ELF-1 (cell line): ENCODE measurements at places on chromosomes 3 and 15.

GRCh38 chr15:28116521-28117431 is 17.7 kb upstream of the OCA2 start:
- no peak for DNase-seq

DNA sequence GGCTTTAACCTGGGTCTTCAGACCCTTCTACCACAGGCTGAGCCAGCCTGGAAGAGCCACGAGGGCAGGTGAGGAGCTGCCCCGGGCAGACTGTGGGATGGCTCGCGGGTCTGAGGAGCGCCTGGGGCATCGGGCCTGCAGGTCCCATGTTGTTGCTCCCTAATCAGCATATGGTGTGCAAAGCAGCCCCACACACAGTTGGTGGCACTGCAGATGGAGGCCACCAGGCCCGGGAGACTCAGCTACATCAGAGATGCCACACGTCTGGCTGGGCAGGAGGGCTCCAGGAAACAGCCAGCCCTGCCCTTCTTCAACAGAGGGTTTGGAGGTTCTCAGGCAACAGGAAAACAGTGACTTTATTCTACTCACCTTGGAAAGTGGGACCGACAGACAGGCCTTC is 63.9 kb downstream of the XXYLT1 start:
- no peak for DNase-seq

GRCh38 chr15:56948764-56949101 is 30.3 kb downstream of the TCF12 start:
- DNase-seq, result no peak

DNA sequence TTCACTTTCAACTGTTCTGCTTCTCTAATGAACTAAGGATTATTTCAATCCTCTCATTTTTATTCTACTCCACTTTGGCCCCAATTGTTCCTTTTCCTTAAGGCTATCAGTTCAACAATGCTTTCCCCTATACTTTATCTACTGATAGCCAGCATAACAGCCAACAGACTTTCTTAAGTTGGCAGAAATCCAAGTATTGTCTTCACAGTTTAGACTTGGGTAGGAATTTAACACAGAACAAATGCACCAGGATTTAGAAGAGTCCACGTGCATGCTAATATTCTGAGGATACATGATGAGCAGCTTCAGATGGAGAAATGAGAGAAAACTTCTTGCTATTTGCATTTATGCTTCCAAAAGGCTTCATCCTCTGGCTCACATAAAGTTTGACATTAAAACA is 54.8 kb downstream of the FBN1 start:
- no peak for DNase-seq

GRCh38 chr3:124965413-124965812 is 30.9 kb upstream of the MUC13 start:
- DNase-seq, result no peak

DNA sequence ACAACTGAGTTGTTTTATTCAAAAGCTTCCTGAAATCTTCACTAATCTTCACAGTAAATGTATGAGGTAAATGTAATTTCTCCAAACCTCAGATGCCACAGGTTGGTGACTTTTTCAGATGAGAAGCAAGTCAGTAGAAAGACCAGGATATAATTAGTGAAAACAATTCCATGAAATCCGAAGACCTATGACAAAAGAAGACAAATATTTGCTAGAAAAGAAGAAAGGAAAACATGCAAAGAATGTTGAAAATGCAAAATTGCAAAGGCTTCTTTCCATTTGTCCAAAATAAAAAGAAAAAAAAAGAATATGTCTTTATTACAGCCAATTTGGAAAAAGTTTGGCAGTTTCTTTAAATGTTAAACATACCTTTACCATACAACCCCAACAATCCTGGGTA is 88.3 kb upstream of the MYRIP start:
- no peak for DNase-seq

- no peak for DNase-seq
These were observed at the start of gene CDHR4 for GRCh38 chr3:49799761-49800160. Gene CDHR4 (minus strand): TSS chr3:49799873. CDS start chr3:49799812, 61 bp downstream.

DNA sequence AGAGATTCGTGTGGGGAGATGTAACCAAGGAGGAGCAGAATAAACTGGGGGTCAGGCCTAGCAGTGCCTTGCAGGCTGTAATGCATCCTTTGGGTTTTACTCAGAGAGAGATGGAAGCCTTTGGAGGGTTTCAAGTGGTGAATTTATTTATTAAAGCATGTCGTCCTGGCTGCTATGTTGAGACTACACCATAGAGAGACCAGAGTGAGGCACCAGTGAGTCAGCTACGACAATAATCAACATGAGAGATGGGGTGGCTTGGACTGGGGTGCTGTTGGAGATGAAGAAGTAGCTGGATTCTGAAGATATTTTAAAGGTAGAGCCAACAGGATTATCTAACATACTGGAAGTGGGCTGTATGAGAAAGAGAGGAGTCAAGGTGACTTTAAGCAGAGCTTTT is 335.3 kb upstream of the ARHGEF26 start:
- no peak for DNase-seq

DNA sequence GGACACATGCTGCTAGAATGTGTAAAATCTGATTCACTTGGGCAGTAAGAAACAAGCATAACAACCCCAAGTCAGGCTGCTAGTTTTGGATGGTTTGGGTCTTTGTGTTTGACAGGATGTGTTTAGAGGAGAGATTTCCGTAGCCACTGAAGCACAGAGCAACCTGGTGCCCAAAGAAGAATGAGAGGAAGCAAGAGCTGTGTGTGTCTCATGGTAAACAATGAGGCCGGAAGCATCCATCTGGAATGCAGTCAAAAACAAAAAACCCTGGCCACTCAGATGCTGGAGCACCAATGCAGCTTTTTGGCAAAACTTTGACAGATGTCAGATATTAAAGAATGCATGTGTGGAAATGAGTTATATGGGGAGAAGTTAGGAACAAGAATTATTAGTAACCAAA is 39.4 kb upstream of the SNRK start:
- DNase-seq, result peak; percentile 9

GRCh38 chr3:192957441-192958021 is 39.9 kb upstream of the MB21D2 start:
- no peak for DNase-seq

DNA sequence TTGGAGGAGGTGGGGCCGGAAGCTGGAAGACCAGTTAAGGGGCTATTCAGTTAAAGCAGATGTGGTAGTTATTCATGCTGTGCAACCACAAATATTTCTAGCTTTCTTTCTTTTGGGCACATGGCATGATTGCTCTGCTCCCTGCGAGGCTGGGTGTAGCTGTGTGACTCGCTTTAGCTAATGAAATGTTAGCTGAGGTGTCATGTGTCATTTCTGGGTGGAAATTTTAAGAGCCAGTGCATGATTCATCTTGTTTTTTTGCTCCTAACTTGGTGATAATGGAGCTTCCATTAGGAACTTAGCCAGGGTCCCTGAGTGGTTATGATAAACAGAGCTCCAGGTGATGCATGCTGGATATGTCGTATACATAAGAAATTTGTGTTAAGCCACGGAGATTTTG is 300.6 kb downstream of the SATB1 start:
- no peak for DNase-seq

DNA sequence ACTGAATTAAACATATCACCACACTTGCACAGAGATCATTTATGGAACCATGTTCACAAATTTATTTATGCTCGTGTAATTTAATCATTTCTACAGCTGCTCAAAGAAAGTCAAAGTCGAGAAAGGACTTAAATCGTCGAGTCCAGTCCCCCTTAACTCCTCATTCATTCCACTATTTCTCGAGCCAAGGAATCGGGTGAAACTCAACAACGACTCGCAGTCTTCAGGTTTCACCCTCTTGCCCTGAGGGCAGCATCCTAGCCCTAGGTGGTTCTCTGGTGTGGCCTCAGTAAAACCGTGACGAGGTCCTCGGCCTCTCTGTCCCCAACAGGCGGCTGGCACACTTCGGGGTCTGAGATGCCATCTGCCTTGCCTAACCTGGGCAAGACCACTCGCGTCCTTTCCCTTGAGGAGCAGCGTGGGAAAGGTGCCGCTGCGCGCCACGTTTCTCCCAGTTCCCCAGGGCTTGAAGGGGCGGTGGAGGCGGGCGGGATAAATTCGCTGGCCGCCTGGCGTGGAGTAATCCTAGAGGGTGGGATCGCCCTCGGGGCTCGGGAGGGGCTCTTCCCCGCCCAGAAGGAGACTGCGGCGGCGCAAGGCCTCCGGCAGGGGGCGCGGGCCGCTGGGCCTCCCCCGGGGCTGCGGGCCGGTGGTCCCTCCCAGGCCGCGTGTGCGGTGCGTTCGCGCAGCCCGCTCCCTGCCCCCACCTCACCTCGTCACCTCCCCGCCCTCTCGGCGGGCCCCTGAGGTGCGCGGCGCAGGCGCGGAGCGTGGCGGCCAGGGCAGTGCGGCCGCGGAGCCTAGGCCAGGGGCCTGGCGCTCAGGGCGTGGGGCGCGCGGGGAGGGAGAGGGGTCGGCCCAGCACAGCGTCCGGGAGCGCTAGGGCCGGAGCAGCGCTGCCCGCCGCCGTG is at the start of gene ZNF639:
ZNF639 (plus strand) TSS at position 746 of the 911 bp plus-strand sequence. CDS start 5,263 bp downstream, outside the sequence.
- peak; percentile 94 for DNase-seq

GRCh38 chr3:62248734-62249483 is 124.4 kb downstream of the FEZF2 start:
- DNase-seq, result no peak

- no peak for DNase-seq
These were observed 21.6 kb downstream of the CPN2 start for GRCh38 chr3:194329583-194329965.

DNA sequence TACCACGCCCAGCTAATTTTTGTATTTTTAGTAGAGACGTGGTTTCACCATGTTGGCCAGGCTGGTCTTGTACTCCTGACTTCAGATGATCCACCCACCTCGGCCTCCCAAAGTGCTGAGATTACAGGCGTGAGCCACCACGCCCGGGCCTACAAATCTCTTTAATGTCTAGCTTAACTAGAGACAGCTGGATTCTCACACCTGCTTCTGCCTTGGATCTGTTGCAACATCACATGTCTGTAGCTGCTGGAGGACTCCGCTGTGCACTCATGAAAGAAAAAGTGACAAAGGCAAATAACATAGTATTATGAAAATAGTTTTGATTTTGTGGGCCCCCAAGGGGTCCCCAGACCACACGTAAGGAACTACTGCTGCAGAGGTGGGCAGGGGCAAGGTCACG is 85.9 kb downstream of the NCEH1 start:
- no peak for DNase-seq

DNA sequence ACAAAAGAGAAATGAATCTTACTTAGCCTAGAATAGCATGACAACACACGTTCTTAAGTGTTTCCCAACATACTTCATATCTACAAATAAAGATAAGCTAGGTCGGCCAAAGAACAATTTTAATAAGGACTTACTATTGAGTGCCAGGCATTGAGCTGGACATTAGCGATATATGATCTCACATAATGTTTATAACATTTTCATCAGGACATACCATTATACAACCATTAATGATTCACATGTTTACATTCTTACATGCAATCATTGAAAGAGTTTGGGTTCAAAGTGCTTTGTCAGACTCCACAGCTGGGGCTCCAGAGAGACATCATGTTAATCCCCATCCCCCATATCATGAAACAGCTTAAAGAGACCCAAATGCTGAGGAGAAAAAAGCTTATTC is 189.0 kb downstream of the STT3B start:
- DNase-seq, result no peak

DNA sequence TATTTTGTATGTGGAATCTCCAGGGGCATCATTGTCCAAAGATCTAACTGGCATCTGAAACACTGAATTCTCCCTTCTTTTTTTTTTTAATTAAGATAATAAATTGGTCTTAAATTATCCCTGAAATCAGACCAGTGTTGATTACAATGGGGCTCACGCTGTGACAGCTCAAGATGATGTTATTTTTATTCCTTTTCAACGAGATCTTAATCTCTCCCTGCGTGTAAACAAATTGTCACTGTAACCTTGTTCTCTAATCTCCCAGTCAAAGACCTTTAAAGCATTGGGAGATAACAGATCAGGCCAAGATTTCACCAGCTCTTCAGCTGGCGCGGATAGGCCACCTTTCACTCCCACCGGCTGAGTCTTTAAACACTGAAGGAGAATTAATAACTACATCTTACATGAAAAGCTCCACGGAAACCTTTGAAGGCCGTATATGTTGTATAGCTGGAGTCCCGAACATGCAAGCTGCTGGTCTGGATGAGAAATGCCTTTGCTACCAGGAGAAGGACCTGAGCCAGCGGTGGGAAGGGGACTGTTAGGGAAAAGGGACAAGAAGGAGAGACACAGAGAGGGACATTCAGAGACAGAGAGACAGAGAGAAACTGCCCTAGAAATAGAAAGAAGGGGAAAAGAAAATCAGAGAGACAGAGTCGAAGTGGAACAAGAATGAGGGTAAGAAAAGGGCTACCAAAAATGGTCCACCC is 418.8 kb upstream of the NR2F2 start:
- peak; percentile 23 for DNase-seq

DNA sequence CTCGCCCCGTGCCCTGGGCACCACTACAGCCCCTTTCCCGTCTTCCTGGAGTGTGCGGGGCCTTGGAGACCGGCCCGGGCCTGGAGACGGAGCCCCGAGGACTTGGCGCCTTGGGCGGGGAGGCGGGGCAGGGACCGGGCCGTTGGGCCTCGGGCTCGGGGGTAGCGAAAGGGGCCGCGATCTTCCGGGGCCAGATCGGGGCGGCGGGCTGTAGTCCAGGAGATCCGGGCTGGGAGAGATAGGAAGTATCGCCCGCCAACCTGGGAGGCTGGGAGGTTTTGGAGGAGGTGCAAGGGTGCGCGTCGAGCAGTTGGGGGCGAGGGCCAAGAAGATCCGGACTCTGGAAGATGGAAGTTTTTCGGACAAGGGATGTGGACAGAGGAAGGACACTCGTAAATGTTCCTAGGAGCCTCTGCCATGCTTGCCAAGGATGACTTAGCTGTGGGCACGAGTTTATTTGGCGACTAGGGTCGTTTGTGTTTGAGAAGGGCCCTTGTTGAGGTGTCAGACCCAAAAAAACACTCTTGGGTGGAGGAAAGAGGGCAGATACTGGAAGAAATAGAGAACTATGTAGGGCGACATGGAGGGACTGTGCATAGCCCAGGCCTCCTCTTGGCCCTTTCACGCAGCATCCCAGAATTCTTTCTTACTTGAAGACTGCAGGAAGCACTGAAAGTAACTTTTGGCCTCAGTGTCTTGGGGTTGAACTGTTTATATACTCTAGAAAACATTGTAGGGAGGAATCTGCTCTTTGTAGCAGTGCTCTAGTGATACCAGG is 712 bp downstream of the RTF1 start:
- no peak for DNase-seq

DNA sequence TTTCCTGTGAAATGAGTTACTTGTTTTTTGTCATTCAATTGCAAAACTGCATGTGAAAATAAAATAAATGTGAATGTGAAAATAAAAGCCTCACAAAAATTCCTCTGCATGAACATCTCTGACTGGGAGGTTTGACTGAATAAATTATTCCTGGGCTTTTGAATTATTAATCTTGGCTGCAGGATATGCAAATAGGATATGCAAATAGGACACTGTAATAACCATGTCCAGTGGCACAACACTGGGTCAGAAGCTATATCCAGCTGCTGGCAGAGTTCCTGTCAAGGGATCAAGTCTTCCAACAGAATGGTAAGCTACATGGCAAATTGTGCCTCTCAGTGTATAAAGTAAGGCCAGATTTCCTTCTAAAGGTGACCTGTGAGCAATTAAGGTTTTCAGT is at the start of gene SUCNR1:
SUCNR1 (plus strand) TSS at position 246 of the 400 bp plus-strand sequence. CDS start 6,250 bp downstream, outside the sequence.
- DNase-seq, result no peak

DNA sequence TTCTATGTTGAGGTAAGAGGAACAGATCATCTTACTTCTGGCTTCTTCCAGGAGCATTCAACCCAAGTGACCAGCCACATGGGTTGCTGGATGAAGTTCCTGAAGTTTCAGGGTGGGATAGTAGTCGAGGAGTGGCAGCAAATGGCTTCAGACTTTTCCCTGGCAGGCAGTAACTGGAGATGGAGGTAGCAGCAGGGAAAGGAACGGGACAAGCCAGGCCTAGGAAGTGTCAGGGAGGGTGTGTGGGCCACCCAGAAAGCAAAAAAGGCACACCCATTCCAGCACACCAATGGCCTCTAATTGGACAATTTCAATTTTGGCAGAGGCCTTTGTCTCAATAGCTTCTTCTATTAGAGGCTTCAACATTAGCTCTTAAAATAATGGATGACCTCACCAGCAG is 498.6 kb upstream of the ATP11B start:
- DNase-seq, result no peak
